GM23248 (cell line): ENCODE measurements at places on chromosomes 5 and 9. TPM values are rescaled to one million over a fixed set of nuclear protein-coding genes. Genes with fewer than 3 reads are reported as not detected.

DNA sequence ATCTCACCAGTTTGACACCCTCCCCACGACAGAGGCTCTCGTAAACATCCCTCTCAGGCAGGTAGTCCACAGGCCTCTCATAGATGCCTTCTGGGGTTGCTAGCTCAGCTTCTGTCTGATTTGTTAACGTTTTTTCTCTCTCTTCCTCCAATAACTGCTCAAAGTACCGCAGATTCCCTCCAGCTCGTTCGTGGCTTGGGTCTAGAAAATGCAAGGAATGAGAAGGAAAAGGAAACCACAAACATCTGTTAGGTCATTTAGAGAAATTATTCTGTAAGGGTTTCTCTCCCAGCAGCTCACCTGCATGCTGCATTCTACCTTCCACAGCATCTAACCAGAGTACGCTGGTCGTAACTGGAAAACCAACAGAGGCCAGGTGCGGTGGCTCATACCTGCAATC is 18.5 kb downstream of the P4HA2 start:
- no peaks in the 10 kb centered on the region for H3K27me3 ChIP-seq
- H3K4me1 ChIP-seq: peaks cover 4% of the 10 kb centered on the region; the same call in 1 of the 2 replicates
- H3K4me3 ChIP-seq: no peak overlapping the region
- H3K27ac ChIP-seq: no peak overlapping the region
- peaks cover 49% of the 10 kb centered on the region for H3K36me3 ChIP-seq

DNA sequence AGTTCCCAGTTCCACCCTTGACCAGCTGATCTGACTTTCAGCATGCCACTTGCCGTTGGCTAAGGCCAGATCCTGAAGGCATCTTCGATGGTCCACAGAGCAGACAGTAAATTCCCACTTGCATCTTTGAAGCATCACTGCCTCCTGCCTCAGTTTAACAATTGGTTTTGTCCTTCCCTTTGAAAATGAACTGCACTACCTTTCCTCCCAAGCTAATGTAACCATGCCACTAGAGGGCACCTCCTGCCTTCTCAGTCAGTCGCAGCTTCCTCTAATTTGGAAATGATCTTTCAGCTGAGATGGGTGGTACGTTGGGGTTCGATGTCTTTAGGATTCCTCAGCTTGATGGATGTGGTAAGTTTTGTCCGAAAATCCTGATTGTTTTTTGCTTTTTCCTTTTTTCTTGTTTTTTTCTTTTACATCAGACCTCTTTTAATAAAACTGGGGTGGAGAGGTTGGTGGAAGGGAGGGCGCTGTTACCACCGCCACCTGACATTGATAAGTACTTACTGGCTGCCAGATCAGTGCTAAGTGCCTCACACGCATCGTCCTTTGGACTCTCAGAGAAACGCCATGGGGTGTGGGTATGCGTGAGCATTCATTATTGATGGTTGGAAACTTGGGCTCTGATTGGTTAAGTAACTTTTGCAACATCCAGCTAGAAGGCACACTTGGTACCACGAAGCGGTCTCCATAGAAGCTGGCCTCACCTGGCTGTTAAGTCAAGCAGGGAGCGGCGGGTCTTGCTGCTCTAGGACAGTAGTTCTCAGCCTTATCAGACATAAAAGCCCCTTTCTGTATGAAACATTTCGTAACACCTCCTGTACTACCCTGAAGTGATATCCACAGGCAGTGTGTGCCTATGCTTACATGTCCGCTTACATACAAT is 16.9 kb downstream of the PTTG1 start:
- DNase-seq: peak; percentile 76
- H3K36me3 ChIP-seq: no peaks in the 10 kb centered on the region
- H3K27ac ChIP-seq: no peak overlapping the region
- peaks cover 7% of the 10 kb centered on the region for H3K4me1 ChIP-seq

DNA sequence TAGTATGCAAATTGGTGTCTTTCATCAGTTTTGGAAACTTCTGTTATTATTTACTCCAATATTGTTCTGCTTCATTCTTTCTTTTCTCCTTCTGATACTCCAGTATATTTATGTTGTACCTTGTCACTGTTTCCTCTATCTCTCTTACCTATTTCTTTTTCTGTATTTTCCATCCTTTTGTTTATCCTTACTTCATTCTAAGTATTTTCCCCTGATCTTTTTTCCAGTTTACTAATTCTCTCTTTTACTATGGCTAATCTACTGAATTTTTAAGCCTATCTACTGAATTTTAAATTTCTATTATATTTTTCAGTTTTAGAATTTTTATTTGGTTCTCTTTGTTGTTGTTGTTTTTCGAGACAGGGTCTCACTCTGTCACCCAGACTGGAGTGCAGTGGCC is 7.4 kb downstream of the SMIM3 start:
- no peak for DNase-seq
- no peak overlapping the region for H3K4me3 ChIP-seq
- H3K27ac ChIP-seq: no peak overlapping the region
- peaks cover 60% of the 10 kb centered on the region for H3K4me1 ChIP-seq

GRCh38 chr5:179143446-179143845 is 83.3 kb downstream of the ZNF354C start:
- H3K36me3 ChIP-seq: no peaks in the 10 kb centered on the region
- no peaks in the 10 kb centered on the region for H3K27me3 ChIP-seq
- peak; percentile 70 for DNase-seq
- peaks cover 17% of the 10 kb centered on the region for H3K4me1 ChIP-seq

GRCh38 chr5:126195410-126196100 is 227.7 kb upstream of the GRAMD2B start:
- no peak for DNase-seq
- no peaks in the 10 kb centered on the region for H3K27me3 ChIP-seq
- no peaks in the 10 kb centered on the region for H3K36me3 ChIP-seq
- no peaks in the 10 kb centered on the region for H3K4me1 ChIP-seq
- no peak overlapping the region for H3K4me3 ChIP-seq

DNA sequence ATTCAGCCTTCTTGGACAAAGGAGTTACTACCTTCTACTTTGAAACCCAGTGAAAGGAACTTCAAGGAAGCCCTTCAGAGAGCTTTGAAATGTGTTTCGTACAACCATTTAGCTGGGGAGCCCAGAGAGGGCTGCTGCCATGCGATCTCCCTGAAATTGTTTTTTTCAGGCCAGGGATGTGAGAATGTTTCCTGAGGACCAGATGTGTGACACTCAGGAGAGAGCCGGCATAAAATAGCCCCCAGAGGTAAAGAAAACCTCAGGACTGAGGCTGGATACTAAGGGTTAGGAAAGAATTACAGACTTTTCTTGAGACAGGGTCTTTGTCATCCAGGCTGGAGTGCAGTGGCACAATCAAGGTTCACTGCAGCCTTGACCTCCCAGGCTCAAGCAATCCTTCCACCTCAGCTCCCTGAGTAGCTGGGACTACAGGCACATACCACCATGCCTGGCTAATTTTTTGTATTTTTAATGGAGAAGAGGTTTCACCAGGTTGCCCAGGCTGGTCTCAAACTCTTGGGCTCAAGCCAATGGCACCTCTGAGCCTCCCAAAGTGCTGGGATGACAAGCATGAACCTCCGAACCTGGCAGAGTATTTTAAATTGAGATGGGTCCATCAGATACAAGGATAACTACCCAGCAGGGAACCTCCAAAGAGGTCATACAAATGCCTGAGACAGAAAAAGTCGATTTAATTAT is 8.4 kb downstream of the RPL37 start:
- DNase-seq: no peak
- peak overlapping the region; percentile 15; the same call in 1 of the 2 replicates for H3K27ac ChIP-seq
- no peaks in the 10 kb centered on the region for H3K4me1 ChIP-seq
- H3K4me3 ChIP-seq: no peak overlapping the region

Gene PCDHGA4
- total RNA-seq: 10.8 and 13.9 TPM in 2 replicates

Gene VLDLR
- 28.7 and 29.2 TPM in 2 replicates for total RNA-seq

Gene IFNK
- not detected in 2 replicates for total RNA-seq
